ENCODE measurements at places on chromosomes 4 and X. TPM values are rescaled to one million over a fixed set of nuclear protein-coding genes. Genes with fewer than 3 reads are reported as not detected.
A peak's percentile ranks its signal among the peaks of the same experiment; 100 is the strongest.

- H3K27me3 ChIP-seq: no peaks in the 10 kb centered on the region
- peak; percentile 69 for DNase-seq
- peaks cover 30% of the 10 kb centered on the region for H3K36me3 ChIP-seq
- H3K4me1 ChIP-seq: peaks cover 26% of the 10 kb centered on the region
- H3K27ac ChIP-seq: peak overlapping the region; percentile 91
These were observed 13.9 kb upstream of the ETDC start for GRCh38 chrX:135295238-135295943.

- H3K4me3 ChIP-seq: no peak overlapping the region
- H3K27me3 ChIP-seq: no peaks in the 10 kb centered on the region
- H3K4me1 ChIP-seq: no peaks in the 10 kb centered on the region
- H3K27ac ChIP-seq: no peak overlapping the region
- no peaks in the 10 kb centered on the region for H3K36me3 ChIP-seq
- DNase-seq: no peak
These were observed 132.0 kb downstream of the ATG4A start for GRCh38 chrX:108223585-108223984.

DNA sequence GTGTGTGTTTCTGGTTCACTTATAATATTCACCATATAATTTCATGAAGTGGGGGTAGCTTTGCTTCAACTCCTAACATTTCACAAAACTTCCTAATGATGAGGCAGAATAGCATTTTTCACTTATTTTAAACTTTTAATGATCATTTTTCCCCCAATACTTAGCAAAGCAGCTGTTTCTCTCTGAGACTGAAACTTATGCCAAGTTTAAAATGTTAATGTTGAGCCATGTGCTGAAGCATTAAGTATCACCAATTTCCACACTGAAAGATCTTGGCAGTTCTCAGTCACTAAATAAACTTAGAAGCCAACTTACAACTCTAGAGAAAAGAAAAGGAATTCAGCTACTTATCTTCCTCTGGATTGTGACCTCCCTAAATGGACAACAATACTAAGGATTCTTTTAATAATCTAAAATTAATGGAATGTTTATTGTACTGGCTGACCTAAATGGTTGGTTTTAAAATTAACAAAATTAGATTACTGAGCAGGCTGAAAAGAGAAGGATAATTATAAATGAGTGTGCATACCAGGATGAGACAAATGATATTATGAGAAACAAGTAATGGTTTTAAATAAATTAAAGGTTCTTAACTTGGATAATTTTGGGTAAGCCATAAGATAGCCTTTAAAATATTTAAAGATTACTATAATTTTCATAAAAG lies 1429.4 kb upstream of the ADGRL3 start:
- DNase-seq: no peak
- no peaks in the 10 kb centered on the region for H3K36me3 ChIP-seq
- no peaks in the 10 kb centered on the region for H3K27me3 ChIP-seq
- H3K27ac ChIP-seq: no peak overlapping the region
- H3K4me3 ChIP-seq: no peak overlapping the region

DNA sequence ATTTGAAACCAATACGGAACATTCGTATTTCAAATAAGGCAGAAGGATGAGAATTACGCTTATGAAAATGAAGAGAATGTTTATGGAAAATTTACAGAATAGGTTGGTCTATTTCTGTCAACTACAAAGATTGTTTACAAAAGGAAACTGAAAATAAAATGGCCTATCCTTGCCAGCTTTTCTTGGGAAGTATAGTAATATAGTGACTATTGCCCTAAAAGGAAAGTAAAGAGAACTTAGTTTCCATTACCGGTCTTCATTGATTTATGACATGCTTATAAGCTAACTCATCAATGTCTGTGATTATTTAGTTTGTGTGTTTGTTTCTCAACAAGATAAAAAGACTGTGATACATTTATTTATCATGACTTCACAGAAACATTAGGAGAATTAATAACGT lies 2.9 kb upstream of the SPRY1 start:
- peaks cover 12% of the 10 kb centered on the region for H3K4me1 ChIP-seq
- no peak overlapping the region for H3K4me3 ChIP-seq
- H3K27ac ChIP-seq: no peak overlapping the region
- H3K27me3 ChIP-seq: peaks cover 13% of the 10 kb centered on the region
- H3K36me3 ChIP-seq: no peaks in the 10 kb centered on the region

- no peak overlapping the region for H3K4me3 ChIP-seq
- H3K36me3 ChIP-seq: no peaks in the 10 kb centered on the region
- H3K27ac ChIP-seq: no peak overlapping the region
- H3K27me3 ChIP-seq: peaks cover 19% of the 10 kb centered on the region
- no peak for DNase-seq
These were observed 26.0 kb upstream of the ELF2 start for GRCh38 chr4:139202991-139203390.

DNA sequence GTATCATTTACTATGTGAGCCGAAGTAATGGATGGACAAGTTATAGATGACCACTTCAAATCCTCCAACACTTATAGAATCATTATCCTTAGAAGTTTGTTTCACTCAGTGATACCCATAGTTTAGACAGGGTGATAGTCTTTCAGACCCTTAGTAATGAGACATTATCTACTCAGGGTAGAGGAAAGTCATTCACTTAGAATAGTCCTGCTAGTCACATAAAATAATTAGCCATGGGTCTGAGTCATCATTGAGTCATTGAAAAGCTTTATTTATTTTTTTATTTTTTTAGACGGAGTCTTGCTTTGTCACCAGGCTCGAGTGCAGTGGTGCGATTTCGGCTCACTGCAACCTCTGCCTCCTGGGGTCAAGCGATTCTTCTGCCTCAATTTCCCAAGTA lies 321.7 kb upstream of the FSTL5 start:
- no peaks in the 10 kb centered on the region for H3K4me1 ChIP-seq
- no peaks in the 10 kb centered on the region for H3K27me3 ChIP-seq
- DNase-seq: no peak
- no peak overlapping the region for H3K27ac ChIP-seq
- no peaks in the 10 kb centered on the region for H3K36me3 ChIP-seq

DNA sequence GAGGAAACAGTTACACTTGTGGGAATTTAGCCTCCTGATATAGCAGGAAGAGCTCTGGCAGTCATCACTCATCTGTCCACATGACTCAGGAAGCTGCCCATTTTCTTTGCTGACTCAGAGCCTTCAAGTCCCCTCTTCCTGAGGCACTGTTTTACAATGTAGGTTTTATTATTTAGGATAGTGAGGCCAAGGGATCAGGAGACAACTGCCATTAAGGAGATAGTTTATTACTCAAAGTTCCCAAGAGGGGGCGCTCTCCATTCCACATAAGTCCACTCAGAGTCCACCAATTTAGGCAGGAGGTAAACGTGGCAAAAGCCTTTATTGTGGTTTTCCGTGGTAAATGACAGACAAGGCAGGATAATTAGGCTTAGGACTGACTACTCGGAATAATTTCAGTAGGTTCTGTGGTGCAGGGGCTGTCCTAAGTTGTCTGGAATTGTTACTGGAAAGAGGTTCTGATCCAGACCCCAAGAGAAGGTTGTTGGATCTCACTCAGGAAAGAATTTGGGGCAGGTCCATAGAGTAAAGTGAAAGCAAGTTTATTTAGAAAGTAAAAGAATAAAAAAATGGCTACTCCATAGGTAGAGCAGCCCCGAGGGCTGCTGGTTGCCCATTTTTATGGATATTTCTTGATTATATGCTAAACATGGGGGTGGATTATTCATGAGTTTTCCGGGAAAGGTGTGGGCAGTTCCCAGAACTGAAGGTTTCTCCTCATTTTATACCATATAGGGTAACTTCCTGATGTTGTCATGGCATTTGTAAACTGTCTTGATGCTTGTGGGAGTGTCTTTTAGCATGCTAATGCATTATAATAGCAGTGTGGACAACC lies 96.0 kb upstream of the RAB40AL start:
- DNase-seq: no peak
- no peaks in the 10 kb centered on the region for H3K27me3 ChIP-seq
- no peak overlapping the region for H3K27ac ChIP-seq
- no peaks in the 10 kb centered on the region for H3K36me3 ChIP-seq
- no peaks in the 10 kb centered on the region for H3K4me1 ChIP-seq

DNA sequence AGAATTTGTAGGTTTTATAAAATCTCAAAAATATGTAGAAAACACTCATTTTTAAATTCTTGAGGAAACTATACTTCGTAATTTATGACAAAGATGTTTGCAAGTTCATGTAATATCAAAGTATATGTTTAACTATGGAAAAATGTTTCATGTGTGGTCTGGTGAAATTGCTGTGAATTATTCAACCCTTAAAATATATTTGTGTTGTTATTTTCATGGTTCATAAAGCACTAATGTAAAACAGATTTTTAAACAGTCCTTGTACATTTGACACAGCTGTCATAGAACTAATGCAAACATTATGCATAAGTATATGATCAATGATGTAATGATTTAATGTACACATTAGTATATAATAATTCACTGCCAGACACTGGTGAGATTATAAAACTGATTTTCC lies 83.1 kb upstream of the ARSJ start:
- no peaks in the 10 kb centered on the region for H3K36me3 ChIP-seq
- H3K4me1 ChIP-seq: no peaks in the 10 kb centered on the region
- no peak overlapping the region for H3K27ac ChIP-seq
- H3K27me3 ChIP-seq: no peaks in the 10 kb centered on the region
- no peak for DNase-seq

GRCh38 chrX:3440981-3441380 lies 94.5 kb upstream of the MXRA5 start:
- H3K27ac ChIP-seq: no peak overlapping the region
- H3K27me3 ChIP-seq: no peaks in the 10 kb centered on the region
- H3K4me3 ChIP-seq: no peak overlapping the region
- H3K36me3 ChIP-seq: no peaks in the 10 kb centered on the region
- no peak for DNase-seq
- H3K4me1 ChIP-seq: no peaks in the 10 kb centered on the region

DNA sequence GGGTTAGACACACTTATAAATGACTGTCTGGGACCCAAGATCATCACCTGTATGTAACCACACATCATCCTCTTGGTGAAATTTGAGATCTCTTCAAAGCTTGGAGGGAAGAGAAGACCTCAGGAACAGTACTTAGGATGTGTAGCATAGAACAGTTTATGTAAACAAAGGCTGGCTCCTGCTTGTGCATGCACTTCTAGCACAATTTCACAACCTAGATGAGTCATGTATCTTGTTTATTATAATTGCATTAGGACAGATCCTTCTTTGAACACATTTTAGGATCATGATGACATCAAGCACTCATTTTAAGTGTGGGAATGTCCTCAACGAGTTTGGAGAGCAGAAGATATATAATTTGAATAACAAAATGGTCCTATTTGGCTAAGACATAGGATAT lies 26.3 kb upstream of the ZMAT1 start:
- H3K4me3 ChIP-seq: no peak overlapping the region
- H3K27me3 ChIP-seq: peaks cover 3% of the 10 kb centered on the region
- no peaks in the 10 kb centered on the region for H3K36me3 ChIP-seq

DNA sequence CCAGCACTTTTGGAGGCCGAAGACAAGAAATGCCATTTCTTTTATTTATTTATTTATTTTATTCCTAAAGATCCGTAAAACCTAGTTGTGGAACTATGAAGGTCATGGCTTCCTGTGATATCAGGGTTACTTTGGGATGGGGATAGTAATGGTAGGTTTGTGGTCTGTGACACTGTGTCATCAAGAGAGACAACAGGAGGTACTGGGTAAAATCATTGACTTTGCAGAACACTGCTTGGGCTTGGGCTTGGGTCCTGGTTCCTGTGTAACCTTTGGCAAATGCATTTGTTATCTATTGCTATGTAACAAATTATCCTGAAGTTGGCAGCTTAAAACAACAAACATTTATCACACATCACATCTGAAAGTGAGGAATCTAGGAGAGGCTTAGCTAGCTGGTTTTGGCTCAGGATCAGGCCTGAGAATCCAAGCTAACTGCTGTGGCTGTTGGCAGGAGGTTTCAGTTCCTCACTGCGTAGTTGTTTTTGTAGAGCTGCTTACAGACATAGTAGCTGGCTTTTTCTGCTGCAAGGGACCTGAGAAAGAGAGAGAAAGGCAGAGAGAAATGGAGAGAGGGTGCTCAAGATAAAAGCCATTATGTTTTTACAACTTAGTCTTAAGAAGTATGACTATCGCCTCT lies 576.4 kb upstream of the SLIT2 start:
- no peak overlapping the region for H3K27ac ChIP-seq
- no peaks in the 10 kb centered on the region for H3K36me3 ChIP-seq
- no peaks in the 10 kb centered on the region for H3K27me3 ChIP-seq
- no peak overlapping the region for H3K4me3 ChIP-seq
- no peaks in the 10 kb centered on the region for H3K4me1 ChIP-seq

- peaks cover 9% of the 10 kb centered on the region for H3K27me3 ChIP-seq
- DNase-seq: no peak
- no peak overlapping the region for H3K27ac ChIP-seq
- no peaks in the 10 kb centered on the region for H3K4me1 ChIP-seq
- no peak overlapping the region for H3K4me3 ChIP-seq
- no peaks in the 10 kb centered on the region for H3K36me3 ChIP-seq
These were observed 249.7 kb upstream of the TET2 start for GRCh38 chr4:104896660-104897645.

DNA sequence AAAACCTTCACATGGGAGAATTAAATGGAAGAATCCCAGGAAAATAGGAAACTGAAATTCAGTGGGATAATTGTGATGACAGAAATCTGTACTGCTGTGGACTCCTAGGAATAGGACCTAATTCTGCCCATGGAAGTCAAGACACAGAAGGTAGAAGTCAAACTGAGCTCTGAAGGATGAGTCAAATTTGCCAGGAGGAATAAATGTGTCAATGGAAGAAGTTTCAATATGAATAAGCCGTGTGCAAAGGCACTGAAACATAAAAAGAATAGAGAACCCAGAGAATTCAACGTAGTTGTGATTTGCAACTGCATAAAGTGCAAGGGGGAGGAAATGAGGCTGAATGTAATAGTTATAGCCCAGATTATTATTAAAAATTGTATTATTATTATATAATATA lies 11.6 kb downstream of the ENAM start:
- no peak overlapping the region for H3K27ac ChIP-seq
- DNase-seq: no peak

- H3K4me3 ChIP-seq: no peak overlapping the region
- H3K27me3 ChIP-seq: no peaks in the 10 kb centered on the region
- H3K4me1 ChIP-seq: no peaks in the 10 kb centered on the region
- no peak overlapping the region for H3K27ac ChIP-seq
These were observed 199.1 kb downstream of the SPATA18 start for GRCh38 chr4:52250154-52250553.

GRCh38 chr4:141065872-141066271 lies 67.4 kb downstream of the RNF150 start:
- no peak for DNase-seq
- H3K27ac ChIP-seq: no peak overlapping the region
- no peaks in the 10 kb centered on the region for H3K4me1 ChIP-seq
- no peaks in the 10 kb centered on the region for H3K36me3 ChIP-seq

- H3K27me3 ChIP-seq: no peaks in the 10 kb centered on the region
- no peak overlapping the region for H3K4me3 ChIP-seq
- no peak for DNase-seq
- H3K4me1 ChIP-seq: no peaks in the 10 kb centered on the region
- H3K36me3 ChIP-seq: peaks cover 20% of the 10 kb centered on the region
- no peak overlapping the region for H3K27ac ChIP-seq
These were observed 48.8 kb downstream of the PCGF3 start for GRCh38 chr4:754221-755120.

- peak overlapping the region; percentile 86 for H3K27ac ChIP-seq
- peaks cover 44% of the 10 kb centered on the region for H3K27me3 ChIP-seq
- DNase-seq: peak; percentile 38
- H3K36me3 ChIP-seq: no peaks in the 10 kb centered on the region
These were observed 8.8 kb downstream of the RGS12 start for GRCh38 chr4:3301450-3302172.

The GYG2 gene
- total RNA-seq: not detected

The FANCB gene
- total RNA-seq: 10.9 TPM

The CLGN gene
- total RNA-seq: not detected

The AFF1 gene
- total RNA-seq: 74.5 TPM

The XAGE1B gene
- not detected for total RNA-seq

The USP26 gene
- total RNA-seq: not detected

The PAK3 gene
- total RNA-seq: 0.17 TPM
